ENCODE measurements at places on chromosomes 1 and 21.

DNA sequence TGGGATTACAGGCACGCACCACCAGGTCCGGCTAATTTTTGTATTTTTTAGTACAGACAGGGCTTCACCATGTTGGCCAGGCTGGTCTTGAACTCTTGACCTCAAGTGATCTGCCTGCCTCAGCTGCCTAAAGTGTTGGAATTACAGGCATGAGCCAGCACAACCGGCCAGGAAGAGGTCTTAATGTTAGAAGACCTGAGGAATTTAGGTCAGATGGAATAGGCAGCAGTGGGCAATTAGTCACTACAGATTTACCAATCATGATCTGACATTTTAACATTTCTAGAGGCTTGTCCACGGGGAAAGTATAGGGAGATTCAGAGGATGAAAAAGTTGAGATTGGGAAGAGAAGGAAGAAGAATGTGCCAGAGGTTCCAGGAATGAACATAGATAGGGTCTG lies 8.9 kb upstream of the APP start:
- DNase-seq, result no peak

- DNase-seq, result no peak
Measured at GRCh38 chr1:23854568-23854967, 13.5 kb downstream of the FUCA1 start.

DNA sequence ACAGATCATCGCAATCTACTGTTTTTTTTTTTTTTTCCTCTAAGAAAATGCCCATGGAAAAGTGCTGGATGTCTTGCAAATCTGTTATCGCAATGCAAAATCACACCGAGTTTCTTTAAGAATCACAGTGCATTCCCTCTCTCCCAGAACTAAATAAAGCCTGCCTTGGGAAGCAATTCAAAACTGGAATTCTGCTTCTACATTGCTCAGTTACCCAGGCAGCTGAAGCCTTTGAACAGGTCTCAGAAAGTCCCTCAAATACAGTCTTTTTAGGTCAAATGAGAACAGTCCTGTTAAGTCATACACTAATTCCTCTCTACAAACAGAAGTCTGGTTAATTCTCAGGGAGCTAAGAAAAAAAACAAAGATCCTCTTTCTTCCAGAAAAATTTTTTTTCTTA lies 46.3 kb downstream of the SLC30A10 start:
- no peak for DNase-seq

DNA sequence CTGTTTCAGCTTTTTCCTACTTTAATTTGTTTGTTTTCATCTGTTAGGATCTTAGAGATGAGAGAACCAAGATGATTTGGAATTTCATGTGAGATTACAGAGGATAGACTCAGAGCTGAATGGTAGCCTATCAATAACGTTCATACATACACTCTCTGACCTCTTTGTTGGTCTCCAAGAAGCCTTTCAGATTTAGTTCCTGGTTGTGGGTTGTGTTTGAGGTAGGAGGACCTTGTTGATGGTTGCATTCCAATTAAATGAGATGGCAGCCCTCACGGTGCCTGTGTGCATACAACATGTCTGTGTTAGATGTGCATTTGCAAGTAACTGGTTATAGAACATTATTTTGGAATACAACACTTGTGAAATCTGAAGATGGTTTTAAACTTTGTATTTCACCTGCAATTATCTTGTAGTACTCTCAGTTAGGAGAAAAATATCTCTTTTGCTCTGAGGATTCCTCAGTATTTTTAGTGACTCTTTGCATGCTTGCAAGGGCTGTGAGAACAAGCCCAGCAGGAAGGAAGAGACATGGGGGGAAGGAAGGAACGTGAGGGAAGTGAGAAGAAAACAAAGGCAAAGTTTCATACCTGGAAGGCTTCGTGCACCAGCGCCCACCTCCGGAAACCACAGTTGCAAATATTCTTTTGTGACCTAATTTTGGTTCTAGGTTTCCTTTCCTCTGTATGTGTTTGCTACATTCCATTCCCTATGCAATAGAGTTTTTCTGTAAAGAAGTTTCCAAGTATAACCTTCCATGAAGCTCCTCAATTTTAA lies 291.8 kb downstream of the DISC1 start:
- no peak for DNase-seq

DNA sequence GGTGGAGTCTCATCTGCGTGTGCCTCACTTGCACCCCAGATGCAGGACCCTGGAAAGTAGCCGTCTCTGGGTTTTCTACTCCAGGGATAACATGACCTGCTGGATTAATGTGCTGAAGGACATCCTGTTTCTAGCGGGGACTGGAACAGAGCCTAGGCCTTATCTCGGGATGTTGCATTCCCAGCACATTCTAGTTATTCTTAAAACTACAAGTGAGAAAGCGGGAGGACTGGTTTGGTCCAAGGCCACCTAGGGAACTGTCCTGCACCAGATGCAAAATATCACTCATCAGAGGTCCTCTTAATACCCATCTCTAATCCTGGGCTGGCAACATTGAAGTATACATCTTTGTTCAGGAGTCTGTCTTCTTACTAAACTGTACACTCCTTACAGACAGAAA lies 179.9 kb downstream of the ZC3H11B start:
- no peak for DNase-seq

DNA sequence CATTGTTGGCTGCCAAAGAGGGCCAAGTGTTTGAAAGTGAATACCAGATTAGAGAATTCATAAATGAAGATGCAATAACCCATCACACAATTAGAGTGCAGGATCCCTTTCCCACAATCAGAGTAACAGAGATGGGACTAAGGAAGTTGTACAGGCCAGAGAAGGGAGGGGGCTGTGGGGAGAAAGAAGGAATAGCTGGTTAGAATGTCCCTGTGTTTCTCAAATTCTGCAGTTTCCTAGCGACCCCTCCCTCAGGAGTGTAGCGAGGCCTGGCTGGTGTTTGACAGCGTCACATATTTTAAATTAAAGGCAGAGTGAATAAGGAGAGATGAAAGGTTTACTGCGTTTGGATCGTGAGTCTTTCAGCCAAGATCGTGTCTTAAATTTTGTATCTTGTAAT lies 58.1 kb downstream of the GALNT2 start:
- DNase-seq, result no peak

GRCh38 chr1:226863446-226863845 lies 7.0 kb upstream of the PSEN2 start:
- peak; percentile 39 for DNase-seq

DNA sequence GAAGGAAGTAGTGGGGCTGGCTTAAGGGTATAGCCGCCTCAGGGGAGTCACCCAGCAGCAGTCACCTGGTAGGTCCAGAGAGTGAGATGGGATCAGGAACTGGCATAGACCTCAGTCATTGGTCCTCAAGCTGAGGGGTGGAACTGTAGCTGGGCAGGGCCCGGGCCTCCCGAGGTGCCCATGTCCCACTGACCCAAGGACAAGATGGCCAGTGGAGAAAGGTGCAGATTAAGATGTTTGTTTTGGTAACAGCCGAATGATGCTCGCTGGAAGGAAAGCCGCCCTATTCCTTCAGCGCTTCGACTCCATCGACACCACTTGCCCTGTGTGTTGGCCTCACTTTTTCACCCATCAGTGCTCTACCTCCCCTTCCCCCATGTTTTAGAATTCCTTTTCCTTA lies 16.4 kb downstream of the COL9A2 start:
- no peak for DNase-seq

DNA sequence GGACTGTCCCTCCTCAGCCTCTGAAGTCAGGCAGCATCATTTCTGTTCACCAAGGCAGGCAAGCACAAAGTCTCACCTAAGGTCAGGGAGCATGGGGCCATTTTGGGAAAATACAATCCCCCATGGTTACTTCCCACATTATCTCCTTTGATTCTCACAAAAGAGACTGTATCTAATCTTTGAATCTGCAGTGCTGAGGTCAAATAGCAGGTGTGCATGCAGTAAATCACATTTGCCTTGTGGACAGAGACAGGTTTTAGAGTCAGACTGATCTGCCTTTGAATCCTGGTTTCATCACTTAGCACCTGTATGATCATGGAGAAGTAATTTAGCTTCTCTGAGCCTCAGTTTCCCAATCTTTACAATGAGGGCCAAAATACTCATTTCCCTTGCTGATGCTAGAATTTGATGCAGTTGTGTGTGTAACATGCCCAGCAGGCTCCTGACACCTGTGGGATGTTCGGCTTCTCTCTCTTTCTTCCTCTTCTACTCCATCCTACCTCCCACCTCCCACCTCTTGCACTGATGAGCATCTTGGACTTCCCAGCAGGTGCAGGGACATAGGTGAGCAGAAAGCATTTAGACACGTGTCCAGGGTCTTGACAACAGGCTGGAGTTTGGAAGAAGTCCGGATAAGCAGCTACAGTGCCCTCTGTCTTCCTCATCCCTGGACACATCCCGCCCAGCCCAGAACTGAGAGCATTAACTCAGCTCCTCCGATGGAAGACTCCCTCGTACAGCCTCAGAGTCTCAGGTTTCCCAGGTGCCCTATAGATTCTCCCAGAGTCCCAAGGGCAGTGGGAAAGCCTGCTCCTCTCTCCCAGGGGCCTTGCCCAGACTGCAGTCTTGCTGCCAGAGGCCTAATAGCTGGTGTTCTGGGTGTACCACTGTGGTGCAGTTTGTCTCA lies 18.9 kb downstream of the NENF start:
- DNase-seq, result no peak

DNA sequence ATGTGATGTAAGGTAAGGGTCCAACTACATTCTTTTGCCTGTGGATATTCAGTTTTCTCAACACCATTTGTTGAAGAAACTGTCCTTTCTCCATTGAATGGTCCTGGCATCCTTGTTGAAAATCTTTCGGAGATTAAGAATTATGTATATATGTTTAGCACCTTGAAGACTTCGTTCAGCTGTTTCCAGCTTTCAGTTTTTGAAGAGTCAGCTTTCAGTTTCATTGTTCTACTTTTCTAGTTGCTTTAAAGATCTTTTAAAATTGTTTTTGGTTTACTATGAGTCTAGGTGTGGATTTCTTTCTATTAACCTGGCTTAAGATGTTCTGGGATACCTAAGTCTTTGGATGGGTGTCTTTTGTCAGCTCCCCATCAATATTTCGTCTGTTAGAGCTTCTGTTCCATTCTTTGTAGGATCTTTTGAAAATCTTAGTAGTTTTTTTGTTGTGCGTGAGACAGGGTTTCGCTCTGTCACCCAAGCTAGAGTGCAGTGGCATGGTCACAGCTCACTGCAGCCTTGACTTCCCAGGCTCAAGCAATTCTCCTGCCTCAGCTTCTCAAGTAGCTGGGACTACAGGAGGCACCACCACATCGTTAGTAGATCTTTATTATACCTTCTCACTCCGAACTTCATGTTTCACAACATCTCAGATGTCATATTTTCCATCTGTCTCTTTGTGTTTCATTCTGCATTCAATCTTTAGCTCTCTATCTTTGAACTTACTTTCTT lies 353.5 kb upstream of the B3GALT2 start:
- DNase-seq, result no peak

- no peak for DNase-seq
Measured at GRCh38 chr1:220321758-220322157, 49.5 kb upstream of the RAB3GAP2 start.

DNA sequence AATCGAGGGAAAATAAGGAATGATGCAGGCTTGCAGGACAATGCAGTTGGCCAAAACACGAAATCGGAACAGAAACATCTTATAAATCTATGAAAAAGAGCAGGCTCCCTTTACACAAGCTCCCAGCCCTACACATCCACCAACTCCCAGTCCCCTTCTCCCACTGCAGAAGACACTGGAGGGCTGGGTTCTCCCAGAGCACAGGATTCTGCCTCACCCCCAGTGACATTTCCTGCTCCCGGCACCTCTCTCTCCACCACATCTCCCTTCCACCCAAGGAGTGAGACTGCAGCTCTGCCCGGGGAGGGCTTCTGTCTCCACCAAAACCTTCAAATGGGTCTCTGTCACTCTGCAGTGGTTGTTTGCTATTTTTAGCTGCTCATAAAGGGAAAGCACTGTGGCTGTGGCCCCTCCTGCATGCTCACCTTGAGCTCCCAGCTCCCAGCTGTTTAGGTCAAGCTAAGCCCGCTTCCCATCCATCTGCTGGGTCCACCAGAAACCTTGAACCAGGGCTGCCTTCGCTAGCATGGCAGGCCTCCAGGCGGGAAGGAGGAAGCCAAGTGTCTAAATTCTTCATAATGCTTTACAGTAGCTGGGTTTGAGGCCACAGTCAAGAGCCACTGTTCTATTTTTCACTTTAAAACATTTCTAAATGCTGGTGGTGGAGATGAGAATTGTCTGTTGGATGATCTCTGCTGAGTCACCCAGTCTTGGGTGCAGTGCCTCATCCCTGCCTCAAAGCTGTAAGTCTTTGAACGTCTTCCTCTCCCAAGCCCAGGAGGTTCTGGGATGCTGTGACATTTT lies 3.3 kb upstream of the C2CD2 start:
- no peak for DNase-seq

All from HAP-1 (cell line).